ENCODE measurements at places on chromosomes 16 and 17. TPM values are rescaled to one million over a fixed set of nuclear protein-coding genes. Genes with fewer than 3 reads are reported as not detected.

Gene TBC1D28
- not detected for polyA plus RNA-seq

Gene CD300A
- polyA plus RNA-seq, result 1.7 TPM

Gene KCNH4
- polyA plus RNA-seq, result 0.04 TPM

Gene STAC2
- polyA plus RNA-seq, result 6.2 TPM

GRCh38 chr17:50177476-50177875, 11.7 kb downstream of the SGCA start:
- DNase-seq, result no peak

GRCh38 chr17:68248199-68248825, 469 bp downstream of the AMZ2 start:
- DNase-seq, result no peak

DNA sequence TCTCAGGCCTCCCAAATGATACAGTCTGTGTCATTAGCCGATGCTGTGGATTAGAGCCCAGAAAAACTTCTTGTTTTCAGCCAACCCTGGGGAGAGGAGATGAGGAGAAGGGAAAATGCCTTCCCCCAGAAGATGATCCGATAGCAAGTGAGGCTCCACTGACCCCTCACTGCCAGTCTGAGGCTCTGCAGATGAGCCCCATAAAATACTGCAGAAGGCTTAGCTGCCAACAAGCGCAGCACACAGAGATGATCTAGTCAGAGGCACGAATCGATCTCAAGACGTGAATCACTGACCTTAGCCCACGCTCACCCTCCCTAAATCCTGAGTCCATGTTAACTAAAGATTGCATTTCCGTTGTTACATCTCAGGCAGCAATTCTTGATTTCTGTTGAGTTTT, 31.5 kb downstream of the SALL1 start:
- DNase-seq, result no peak

DNA sequence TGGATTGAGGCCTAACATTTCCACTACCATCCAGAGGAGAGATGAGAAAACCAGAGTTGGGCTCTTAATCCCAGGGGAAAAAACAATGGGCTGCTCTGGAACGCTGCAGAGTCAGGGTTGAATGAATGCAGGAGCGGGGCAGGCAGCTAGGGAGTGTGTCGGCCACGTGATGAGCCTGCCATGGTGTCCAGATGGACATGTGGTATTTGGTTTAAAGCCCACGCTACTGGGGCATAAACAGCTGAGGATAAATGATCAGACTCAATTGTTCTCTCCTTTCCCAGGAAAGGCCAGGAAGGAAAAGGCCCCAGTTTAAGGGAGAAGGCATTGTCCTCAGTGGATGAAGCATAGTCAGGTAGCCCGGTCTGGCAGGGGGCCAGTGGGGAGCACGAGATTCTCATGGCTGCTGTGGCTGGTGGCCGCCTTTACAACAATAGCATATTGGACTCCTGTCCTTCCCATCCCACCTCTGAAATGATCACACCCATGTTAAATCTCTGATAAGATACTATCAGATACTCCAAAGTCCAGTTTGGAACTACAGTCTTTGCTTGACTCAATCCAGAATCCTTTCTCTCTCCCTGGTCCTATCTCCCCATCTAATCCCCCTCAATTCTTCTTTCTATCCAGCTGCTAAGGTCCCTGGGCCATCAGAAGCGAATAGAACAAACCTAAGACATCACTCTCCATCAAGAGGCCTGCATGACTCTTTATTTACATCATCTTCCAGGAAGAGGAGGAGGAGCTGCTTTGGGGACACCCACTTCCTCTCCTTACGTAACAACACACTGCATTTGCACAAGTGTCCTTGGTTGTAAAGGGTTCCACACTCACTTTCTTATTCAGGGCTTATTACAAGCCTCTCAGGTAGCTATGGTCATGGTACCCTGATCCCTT, 20.4 kb downstream of the CA4 start:
- DNase-seq, result no peak

DNA sequence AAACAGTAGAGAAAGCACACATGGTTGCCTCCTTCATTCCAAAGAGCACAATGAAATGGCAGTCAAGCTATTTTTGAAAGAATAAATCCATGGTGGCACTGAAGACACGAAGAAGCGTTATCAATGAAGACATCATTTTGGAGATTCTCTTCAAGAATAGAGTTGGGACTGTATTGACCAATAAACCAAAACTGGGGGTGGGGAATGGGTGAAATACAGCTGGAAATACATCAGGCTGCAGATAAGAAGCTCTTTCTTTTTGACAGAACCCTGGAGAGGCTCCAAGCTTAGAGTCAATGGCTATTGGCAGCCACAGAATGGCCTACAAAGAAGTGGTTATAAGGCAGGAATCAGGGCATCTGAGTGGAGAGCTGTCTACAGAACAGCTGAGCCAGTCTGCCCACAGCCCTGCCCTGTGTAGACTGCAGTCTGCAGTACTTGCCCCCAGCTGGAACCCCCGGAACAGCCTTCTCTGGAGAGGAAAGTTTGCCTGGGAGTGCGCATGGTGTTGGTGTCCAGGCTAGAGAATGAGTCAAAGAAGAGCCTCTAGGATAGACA, 100.4 kb downstream of the STX8 start:
- DNase-seq, result no peak

Data from left renal pelvis (tissue), 4 donors.